HTR-8/SVneo (cell line): ENCODE measurements at places on chromosomes 12 and 14.

- DNase-seq, result no peak
These were observed 44.0 kb upstream of the AMIGO2 start for GRCh38 chr12:47123730-47124129.

- no peak for DNase-seq
These were observed 79.4 kb downstream of the SETD3 start for GRCh38 chr14:99401211-99401610.

- DNase-seq, result no peak
These were observed 34.9 kb downstream of the ACTN1 start for GRCh38 chr14:68944162-68944561.

DNA sequence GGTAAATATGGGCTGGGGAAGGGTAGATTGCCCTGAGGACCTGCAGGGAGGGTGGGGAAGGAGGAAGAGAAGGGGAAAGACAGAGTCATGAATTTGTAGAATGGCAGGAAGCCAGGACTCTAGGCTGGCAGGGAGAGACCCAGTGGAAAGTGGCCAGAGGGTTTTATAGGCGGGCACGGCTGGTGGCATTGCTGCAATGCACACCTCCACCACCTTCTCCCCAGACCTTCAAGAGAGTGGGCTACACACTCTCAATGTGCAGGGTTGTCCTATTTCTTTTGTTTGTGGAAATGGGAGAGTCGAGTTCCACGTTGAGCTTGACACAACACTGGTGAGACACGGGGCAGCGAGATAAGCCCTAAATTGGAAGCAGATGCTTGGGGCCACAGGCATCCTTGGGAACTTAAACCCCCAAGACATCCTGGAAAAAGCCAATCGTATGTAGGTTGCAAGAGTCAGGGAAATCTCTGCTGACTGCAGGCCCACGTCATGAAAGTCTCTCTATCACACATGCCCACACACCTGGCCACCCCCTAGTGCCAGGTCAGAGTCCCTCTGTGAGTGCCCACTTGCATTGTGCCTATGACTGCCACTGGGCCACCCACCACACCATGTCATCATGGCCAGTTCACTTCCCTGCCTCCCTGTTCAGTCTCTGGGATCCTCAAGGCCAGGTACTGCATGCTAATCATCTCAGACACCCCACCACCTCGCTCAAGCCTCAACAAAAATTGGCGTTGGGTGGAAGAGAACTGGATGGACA, 38.0 kb upstream of the BDKRB2 start:
- no peak for DNase-seq

GRCh38 chr12:121781998-121782979, 11.2 kb downstream of the RHOF start:
- DNase-seq, result no peak

DNA sequence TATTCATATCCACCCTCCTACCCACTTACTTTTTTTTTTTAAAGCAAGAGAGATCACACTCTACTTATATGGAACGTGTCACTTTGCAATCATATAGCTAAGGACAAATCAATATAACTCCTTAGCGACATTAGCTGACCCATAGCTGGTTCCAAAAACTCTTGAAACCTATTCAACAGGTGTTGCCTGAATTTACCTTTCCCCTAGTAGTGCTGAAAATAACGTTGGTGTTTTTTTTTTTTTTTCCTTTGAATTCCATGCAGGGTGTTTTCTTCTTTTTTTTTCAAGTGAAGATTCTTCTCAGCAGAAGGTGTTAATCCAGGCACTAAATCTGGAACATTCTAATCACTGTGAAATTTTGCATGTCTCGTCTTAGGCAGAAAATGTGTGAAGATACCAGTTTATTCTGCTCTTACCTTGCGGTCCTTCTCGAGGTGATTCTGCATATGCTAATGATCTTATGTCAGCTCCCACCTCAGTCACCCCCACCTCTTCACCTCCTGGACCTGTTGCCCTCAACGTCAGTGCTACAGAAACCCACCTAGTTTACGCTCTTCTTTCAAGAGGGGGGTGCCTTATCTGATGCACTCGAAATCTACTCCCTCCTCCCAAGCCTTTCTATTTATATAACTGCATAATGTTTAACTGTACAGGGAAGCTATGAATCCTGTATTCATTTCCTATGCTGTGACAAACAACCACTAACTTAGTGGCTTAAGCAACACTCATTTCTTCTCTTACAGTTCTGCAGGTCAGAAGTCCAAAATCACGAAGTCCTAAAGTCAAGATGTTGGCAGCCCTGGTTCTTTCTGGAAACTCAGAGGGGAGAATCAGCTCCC, 7.1 kb upstream of the VPS37B start:
- no peak for DNase-seq
